EL (cell line): ENCODE measurements at places on chromosomes 2 and 18.
A peak's percentile ranks its signal among the peaks of the same experiment; 100 is the strongest.

DNA sequence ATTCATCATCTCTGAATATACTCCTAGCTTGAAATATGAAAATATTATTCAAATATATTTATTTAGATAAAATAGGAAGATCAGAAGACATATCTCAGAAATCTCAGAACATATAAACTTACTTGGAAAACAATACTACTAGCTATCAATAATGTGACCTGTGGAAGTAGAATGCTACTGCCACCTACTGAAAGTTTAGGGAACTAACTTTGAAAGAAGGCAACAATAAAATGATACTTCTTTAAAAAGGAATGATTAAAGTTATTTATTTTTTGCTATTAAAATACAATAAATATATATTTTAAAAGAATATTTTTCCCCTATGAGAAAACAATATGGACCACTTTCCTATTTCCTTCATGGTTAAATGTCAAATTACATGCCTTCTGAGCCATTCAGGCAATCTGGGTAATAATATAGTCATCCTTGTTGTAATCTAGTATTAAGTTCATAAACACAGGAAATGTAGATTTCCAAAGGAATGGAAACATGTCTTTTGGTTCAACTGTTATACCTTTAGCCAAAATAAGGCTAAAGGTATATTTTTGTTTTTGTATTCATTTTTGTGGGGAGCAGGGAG lies 26.0 kb downstream of the ACADL start:
- DNase-seq: peak; percentile 26

DNA sequence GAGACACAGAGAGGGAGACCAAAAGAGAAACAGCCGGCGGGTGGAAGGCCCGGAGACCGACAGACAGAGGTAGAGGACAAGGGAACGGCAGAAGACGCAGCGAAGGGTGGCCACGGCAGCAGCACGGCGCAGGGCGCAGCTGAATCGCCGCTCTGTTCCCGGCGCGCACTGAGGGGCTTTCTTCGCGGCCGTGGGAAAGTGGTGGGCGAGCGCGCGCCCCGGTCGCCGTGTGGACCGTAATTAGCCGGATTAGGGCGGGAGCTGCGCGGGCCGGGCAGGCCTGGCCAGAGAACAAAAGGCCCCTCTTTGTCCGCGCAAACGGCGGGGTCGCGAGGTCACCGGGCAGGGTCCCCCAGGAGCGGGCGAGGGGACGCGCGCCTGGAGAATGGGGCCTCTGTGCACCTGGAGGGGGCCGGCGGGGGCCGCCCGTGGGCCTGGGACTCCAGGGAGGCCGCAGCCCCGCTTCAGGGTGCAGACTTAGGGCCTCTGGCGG lies 158.3 kb downstream of the ZFP36L2 start:
- no peak for DNase-seq

DNA sequence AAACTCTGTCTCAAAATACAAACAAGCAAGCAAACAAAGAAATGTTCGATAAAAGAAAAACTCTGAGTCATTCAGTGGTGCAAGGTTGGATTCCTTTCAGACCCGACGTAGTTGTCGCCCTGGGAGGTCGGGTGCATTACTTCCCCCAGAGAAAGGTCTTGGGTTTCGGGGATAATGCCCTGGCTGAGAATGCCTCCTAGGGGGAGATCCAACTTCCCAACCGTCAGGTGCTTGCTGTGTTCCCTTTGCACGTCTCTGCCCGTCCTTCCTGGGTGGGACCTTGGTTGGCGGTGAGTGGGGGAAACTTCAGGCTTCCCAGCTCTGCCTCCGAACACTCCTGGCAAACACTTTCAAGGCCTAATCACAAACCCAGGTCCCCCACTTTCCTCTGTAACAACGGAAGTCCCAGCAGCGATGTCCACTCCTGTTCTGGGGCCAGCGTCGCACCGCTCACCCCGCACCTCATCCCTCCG lies 609 bp downstream of the TPGS2 start:
- peak; percentile 64 for DNase-seq

DNA sequence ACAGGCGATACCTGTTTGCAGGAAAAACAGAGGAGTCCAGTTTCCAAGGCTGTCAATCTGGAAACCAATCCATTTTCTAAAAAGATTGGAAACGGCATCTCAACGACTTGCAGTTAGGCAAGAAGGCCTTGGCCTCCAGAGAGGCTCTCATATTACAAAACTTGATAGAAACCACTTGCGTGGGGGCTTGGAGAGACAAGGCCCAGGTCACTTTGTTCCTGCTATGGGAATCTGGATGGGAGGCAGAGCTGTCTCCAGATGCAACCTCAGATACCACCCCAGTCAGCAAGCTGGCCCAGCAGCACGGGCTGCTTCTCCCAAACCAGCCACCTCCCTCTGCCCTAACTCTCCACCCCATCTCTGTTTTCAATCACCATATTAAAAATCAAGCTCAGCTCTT lies 298.8 kb downstream of the TNS1 start:
- DNase-seq: no peak

DNA sequence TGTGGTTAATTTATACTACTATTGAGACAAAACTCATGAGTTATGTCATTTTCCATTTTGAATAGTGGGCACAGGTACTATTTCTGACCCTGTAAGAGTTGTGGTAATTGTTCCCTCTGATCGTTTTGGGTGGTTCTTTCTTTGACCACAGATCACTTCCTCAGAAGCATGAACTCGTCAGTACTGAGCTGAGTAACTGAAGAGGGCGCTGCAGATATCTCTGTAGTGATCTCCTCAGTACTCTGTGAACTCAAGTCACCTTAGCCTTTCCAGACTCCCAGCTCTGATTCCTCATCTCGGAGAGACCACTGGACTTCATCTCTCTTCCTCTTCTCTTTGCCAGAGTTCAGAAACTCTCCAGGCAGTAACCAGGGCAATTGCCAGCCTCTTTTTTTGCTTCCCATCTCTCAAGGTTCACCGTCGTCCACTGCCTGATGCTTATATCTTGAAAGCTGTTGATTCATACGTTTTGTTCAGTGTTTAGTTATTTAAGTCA lies 9.4 kb upstream of the IL1RL1 start:
- DNase-seq: no peak

DNA sequence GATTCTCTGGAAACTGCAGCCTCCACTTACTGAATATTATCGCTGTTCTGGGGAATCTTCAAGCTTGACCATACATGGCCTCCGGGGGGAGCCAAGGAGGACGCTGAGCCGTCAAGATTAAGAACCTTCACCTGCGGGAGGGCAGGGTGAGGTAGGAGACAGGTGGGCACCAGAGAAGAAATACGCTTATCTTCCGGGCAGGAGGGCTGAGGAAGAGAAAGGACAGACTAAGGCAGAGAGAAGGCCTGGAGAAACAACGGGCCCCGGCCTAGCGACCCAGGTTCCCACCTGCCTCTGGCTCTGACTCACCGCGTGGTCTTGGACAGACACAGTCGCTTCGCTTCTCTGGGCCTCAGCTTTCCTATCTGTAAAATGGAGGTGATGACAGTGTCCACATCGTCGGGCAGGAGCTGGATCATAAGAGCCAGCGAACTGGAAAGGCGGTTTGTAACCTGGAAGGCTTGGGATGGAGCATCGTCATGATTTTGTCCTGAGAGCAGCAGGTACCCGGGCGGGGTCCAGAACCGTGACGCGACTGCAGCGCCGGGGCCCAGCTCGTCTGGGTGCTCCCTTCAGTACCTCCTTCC lies 659 bp downstream of the ZNF142 start:
- DNase-seq: peak; percentile 52

DNA sequence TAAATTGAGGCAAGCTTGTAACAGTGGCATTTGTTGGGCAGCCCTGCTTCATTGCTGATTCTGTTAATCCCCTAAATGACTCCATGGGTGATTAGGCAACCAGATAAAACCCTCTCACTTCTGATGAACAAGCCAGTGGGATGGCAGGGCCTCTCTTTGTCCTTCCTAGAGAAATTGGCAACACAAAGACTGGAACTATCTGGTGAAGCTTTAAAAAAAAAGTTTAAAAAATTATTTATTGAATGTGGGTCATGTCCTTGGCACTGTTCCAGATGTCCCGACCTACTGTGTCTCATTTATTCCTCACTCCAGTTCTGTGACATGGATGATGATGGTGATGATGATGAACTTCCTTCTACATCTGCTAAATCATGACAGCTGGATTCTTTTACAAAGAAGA lies 30.8 kb downstream of the NRP2 start:
- DNase-seq: no peak

- DNase-seq: peak; percentile 36
Measured at GRCh38 chr2:6372317-6372901, 493.3 kb downstream of the CMPK2 start.

DNA sequence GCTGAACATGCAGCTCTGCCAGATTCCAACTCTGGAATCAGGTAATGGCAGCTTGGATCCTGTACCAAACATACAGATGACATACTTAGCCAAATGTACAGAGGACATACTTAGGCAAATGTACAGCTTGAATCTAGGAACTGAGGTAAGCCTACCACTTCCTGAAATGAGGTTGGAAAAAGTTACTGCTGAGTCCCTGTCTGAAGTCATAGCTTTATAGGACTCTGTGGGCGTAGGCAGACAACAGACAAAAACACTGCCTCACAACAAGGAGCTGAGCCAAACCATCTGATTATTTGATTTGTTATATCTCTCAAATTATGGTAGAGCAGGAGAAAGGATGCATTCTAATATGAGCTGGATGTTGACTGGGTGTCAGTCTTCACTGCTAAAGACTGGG lies 290.2 kb upstream of the TCF4 start:
- DNase-seq: no peak

DNA sequence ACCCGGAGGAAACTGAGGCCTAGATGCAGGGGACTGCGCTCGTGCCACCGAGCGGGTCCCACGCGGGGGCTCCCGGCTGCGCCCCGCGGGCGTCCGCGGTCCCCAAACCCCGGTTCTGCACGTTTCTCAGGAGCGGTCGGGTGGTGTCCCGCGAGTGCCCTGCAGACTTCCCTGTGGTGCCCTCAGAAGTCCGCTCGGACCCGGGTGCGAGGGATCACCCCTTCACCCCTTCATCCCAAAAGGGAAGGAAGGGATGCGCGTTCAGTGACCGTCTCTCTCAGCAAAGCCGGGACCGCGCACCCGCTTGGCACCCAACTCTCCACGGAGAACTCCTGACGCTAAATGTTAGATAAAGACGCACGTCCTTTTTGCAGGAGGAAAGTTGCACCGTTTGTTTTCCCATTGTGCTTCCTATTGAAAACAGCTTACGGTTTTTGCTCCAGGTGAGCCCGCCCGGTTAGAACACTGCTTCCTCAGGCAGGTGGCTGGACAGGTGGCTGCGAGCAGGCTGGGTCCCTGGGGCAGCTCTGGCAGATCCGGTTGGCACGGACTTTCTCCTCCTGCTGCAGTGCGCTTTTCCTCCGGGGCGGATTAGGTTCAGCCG lies 779 bp downstream of the DGKD start:
- peak; percentile 21 for DNase-seq

GRCh38 chr2:17136877-17137276 lies 381.4 kb downstream of the RAD51AP2 start:
- DNase-seq: no peak

GRCh38 chr18:6255886-6256285 lies 158.8 kb downstream of the L3MBTL4 start:
- no peak for DNase-seq

- no peak for DNase-seq
Measured at GRCh38 chr2:176976736-176977685, 235.6 kb upstream of the HNRNPA3 start.

DNA sequence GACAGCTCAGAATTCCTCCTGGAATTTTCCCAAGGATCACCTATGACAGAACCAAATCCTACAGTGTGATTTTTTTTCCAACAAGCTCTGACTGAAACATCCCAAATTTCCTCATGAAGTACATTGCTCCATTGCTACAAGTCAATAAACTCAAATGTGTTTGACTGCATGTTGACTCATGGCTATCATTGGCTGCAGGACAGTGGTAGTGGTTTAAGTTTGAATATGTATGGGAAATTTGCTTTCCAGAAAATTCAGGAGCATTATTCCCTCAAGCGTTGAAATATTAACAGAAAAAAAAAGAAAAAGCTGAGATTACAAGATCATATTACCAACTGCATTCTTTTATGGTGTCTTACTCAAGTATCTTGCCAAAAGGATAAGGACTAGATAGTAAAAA lies 402.8 kb upstream of the DSEL start:
- no peak for DNase-seq

DNA sequence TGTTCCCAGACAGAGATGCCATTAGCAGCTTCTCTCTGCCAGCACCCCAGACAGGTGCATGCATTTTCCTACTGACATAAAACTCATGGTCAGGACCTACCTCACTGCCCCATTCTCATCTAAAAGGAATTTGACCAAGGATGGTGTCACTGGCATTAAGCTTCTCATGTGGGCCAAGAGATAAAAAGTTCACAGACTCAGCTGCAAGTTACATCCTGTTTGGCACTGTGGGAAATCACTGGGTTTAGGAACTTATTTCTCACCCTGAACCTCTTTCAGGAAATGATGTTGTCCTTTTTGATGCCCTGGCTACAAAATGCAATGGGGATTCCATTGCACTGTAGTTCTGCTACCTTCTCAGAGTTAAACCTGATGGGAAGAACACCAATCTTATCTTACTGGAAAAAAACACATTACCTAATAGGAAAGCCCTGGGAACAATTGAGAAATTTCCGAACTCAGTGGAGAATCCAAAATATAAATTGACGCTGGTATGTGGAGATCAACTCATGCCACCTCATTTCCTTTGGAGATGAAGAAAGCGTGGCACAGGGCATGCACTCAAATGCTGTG lies 252.1 kb upstream of the COPS8 start:
- DNase-seq: peak; percentile 38

- no peak for DNase-seq
Measured at GRCh38 chr2:5569256-5569655, 122.9 kb upstream of the SOX11 start.

DNA sequence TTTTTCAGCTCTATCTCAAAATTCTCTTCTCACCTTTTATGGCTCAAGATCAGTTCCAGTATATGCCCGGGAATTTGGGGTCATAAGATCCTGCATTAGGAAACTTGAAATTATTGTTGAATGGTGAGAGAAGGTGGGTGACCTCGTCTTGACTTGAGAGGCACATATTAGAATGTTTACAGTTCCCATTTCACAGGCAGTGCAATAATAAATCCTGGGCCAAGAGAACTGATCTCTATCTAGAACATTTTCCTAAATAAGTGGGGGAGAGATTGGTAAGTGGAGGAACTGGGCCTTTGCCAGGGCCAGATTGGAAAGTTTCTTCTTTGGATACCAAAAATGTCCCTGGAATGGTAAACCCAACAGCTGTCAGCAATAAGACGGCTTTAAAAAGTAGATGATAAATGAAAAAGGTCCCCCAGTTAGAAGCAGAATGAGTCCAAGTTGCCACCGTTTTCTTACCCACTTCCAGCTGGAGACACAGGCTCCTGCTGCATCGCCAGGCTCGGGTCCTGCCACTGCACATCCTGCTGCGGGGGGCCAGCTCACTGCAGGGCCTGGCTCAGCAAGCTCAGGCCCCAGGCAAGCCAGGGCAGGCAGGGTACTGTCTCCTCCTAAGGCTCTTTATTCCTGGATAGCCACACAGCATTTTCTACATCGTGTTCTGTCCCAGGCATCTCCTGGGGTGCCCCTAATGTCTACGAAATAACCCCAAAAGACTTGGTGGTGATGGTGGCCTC lies 126.4 kb upstream of the EPAS1 start:
- DNase-seq: no peak

GRCh38 chr2:222322236-222322635 lies 23.4 kb upstream of the PAX3 start:
- no peak for DNase-seq
